ENCODE measurements at places on chromosomes 6 and 20.

DNA sequence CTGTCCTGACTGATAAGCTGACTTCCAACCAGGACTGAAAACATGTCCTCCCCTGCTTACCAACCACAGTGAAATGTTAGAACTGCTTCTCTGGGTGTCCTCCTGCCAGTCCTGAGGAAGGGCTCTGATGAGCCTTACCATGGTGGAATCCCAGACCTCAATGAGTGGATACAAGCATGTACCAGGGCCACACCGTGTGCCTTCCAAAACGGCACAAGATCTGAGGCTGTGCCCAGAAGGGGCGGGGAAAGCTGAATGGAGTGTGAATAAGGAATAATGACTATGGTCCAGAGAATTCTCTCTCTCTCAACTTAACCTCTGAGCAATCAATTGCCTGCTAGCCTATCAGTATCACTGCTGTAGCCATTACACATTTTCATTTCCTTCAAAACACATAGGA is 51.7 kb downstream of the PDE10A start:
- no peak for DNase-seq

- DNase-seq = no peak
These were observed 25.8 kb downstream of the SDHAF4 start for GRCh38 chr6:70592391-70593117.

GRCh38 chr6:20778912-20779311 is 244.7 kb downstream of the CDKAL1 start:
- no peak for DNase-seq

DNA sequence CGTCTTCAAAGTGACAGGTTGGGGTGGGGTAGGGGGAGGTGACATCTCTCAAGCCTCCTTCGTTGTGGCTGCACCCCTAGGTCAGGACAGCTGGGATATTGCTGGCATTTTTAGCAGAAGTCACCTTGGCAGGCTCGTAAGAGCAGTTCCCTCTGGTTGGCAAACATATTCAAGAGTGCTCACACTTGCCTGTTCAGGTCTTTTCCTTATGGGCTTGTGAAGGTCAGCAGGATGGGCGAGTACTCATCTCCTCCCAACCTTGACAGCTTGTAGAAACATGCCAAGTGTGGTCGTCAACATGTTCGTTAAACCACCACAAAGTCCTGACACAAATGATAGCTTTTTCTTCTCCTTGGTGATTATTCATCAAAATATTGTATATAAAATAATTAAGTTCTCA is 113.6 kb downstream of the HDGFL1 start:
- no peak for DNase-seq

DNA sequence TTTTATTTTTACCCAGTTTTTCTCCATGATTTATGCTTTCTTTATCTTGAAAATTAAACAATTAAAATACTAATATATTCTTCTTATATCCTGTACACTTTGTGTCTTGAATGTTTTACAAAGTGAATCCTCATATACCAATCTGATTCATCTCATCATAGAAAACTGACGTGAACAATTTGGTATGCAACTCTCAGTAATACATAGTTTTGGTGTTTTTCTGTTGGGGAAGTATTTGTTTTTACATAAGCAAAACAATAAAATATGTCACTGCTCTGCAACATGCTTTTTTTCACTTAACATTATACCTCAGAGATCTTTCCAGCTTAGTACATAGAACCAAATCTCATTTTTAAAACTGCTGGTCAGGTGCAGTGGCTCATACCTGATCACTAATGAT is 14.7 kb downstream of the DNAAF9 start:
- DNase-seq = no peak

DNA sequence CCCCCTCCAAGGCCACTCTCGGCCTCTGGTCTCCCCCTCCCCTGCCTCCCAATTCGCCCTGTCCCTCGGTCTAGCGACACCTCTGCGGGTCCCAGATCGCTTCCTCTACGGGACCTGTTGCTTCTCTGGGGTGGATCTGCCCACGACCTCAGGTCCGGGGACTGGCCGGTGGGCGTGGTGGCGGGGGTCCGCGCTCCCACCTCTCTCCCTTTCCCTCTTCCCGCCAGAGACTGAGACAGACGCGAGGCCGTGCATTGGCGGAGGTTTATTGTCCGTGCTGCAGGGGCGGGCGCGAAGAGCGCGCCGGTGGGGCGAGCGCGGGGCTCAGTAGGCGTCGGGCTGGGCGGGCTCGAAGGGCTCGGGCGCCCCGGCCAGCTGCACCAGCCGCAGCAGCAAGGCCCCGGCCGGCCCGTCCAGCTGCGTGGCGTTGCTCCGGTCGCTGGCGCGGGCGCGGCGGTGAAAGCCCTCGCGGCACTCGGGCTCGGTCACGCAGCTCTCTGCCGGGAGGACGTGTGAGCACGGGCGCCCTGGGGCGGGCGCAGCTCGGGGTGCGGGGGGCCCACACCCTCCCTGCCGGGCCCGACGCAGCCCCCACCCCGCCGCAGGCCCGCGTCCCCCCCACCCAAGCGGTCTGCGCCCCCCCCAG is 2.1 kb downstream of the AVP start:
- DNase-seq = no peak

DNA sequence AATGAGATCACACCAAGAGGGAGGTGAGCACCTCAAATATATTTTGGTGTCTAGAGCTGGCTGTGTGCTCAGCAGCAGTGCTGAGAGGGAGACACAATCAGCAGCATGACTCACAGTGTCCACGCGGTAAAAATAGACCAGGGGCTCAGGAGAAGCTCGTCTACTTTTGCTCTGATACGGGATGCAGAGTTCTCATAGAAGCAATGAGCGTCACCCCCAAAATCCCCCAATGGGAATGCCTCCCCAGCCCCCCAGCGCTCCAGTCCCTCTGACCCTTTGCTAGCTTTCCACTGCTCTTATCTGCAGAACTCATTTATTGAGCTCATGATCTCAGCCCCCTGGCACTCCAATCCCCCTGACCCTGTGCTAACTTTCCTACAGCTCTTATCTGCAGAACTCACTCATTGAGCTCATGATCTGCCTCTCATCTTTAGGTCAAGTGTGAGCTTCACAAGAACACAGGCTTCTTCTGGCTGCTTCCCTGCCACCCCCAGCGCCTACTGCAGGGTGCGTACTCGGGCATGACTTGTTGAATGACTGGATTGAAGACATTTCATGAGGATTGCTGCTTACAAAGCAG is 34.0 kb downstream of the SYNDIG1 start:
- DNase-seq = no peak
